Smooth muscle cell of the brain vasculature (primary cell): ENCODE measurements at places on chromosomes 16 and 17.

GRCh38 chr16:29230671-29231096, 175.8 kb downstream of the NPIPB11 start:
- DNase-seq: no peak

DNA sequence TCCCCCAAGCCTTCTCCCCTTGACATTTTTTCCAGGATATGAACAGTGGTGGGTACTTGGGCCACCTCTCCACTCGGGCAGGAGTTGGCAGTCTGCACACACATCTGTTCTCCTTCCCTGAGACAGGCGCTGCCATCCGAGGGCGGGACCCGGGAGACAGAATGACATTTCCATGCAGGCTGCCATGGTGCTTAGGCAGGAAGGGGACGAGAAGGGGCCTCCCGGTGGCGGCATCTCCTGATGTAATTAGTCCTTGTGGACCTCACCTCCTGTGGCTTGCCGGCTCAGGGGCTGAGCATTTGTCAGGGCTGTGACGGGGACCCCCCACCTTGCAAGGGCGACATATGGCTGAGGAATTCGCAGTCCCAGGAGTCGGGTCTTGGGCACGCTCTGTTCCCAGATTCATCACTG, 197.2 kb downstream of the FOXL1 start:
- DNase-seq: no peak

GRCh38 chr16:51607201-51607651, 456.2 kb upstream of the SALL1 start:
- no peak for DNase-seq

- no peak for DNase-seq
Measured at GRCh38 chr17:35088881-35089585, 25.5 kb upstream of the RFFL start.

DNA sequence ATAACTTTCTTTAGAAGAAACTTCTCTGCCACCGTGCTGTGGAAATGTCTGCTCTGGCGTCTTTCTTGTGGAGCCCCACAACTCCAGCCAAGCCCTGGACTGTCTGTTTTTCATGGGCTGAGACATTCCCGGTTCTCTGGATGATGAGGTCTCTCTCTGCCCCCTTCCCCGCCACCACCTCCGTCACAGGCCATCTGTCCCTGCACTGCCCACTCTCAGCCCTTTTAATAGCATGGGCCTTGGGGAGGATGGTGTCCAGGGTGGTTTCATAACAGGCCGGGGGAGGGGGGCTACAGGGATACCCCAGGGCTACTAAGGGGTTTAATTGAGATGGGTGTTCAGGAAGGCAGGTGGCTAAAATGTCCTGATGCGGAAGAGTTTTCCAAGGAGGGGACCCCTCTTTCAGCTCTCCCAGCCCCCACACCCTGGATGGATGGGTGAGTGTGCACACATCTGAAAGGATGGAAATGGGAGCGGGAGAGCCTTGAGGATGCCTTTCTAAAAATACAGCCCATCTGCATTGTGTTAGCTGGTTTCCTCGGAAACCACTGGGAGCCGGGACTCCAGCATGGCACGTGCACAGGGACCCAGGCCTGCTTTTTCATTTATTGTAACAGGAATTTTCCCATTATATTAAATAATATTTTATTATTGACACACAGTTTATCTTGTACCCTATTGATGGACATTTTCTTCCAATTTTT, 14.6 kb upstream of the NDRG4 start:
- DNase-seq: no peak

DNA sequence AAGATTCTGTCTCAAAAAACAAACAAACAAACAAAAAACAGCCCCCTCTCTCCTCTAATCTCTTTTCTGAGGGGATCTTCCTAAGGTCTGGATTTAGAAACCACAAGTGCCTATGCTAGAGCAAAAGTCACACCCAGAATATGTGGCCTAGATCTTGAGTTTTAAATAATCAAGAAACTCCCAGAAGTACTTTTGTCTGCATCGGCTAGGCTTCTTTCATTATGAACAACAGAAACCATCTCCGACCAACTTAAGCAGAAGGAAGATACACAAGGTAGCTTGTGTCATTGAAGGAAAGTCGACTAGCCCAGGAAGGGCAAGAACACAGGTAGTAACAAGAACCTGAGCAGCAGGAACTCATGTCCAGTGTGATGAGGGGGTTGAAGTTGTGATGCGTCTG, 73.9 kb upstream of the KIFC3 start:
- no peak for DNase-seq

- DNase-seq: no peak
Measured at GRCh38 chr16:20327444-20328041, at the start of gene GP2. Gene GP2, minus strand, starts transcription at chr16:20327513. Its CDS starts 1,082 bp downstream, at chr16:20326431.

DNA sequence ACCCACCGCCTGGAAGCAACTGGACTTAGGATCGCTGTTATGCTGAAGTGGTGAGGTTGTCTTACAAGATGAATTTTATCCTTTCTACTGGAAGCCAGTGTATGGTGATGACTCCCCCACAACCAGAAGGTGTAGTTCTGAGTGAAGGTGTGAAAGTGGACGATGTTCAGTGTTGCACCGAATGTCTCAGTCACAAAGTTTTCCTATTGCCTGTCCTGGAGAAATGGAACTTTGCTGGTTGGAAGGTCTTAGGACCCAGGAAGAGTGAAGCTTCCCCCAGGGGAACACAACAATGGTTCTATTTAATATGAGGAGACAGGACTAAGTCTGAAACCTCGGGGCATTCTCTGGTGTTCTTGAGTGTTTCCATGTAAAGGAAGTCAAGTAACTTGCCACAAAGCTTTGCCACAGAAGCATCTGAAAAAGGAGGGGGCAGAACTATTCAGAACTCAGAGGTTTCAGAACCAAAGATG, 44.2 kb downstream of the USP22 start:
- no peak for DNase-seq

DNA sequence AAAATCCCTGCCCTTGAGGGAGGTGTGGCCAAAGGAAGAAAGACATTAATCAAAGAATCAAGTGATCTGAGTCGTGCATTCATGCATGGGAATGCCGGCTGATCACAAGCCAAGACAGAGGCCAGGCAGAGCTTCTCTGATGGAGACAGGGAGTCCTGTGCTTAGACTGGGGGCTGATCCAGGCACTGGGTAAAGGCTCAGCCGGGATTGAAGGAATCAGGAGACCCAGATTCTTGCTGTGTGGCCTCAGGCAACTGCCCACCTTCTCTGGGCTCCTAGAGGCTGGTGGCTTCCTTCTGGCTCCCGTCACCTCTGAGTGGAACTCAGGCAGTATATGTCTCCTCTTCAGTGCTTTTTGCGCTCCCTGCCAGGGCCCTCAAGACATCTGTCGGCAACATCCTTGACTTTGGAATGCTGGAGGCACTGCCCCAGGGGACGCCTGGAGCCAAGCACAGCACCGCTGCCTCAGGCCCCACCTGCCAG, 17.7 kb downstream of the RAI1 start:
- DNase-seq: no peak

GRCh38 chr17:78361225-78361701, 1.4 kb upstream of the SOCS3 start:
- DNase-seq: no peak

DNA sequence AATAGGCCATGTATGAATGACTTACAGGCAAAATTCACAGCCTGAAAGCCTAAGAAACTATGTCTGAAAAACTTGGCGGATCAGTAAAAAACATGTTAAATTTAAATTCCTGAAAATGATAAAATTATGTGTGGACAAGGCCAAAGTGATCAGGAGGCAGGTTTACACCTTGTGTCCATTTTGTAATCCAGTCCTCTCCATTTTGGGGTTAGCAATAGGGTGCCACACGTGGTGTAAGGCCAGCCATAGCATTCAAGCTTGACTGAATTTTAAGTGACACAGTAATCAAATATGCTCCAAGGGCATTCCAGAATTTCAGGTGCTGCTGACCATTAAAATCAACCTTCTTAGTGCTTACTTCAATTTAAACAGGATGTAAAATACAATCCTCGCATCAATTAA, 2.7 kb downstream of the RNF43 start:
- DNase-seq: no peak

DNA sequence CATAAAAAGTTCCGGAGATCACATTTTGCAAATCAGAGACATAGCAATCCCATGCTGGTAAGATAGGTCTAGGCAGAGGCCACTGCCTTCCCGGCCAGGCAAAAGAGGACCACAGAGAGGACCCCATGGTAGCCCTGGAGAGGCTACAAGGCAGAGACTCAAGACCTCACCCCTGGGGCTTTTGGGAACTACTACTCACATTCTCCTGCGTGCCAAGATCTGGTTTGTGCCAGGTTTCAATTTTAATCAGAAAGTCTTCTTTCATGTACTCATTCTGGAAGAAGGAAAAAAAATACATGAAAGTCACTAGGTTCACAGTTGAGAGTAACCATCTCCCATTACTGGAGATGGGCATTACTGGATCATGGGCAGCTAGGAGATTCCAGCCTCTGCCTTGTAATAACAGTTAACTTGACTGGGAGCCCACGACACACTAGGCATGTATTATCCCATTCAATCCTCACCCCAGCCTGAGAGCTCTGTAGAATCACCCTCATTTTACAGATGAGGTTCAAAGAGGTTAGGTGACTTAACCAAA, 21.2 kb downstream of the PITPNA start:
- no peak for DNase-seq

DNA sequence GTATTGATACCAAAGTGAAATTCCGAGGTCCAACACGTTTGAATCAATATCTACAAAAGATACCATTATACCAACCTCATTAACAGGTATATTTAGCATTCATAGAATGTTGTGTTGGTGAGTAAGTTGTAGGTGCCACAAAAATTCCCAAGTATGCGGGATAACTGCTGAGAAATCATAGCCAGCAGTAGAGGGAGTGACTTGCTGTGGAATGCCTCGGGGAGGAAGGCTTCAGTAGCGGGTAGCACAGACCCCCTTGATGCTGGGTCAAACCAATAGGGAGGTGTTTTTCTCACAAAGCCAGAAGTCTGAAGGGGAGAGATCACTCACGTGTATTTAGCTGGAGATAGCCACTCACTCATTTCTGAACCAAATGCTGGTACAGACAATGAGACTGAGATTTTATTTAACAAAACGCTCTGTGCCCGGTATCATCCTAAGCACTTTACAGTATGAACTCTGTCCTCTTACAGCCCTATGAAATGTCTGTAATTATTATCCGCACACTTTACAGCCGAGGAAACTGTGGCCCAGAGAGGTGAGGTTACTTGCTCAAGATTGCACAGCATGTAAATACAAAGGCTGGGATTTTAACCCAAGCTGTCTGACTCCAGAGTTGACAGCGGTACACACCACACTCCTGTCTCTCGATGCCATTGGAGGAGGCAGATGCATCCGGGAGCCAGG, 23.1 kb downstream of the HSBP1 start:
- DNase-seq: no peak

- peak; percentile 6 for DNase-seq
Measured at GRCh38 chr16:83926726-83927397, 26.2 kb upstream of the OSGIN1 start.

DNA sequence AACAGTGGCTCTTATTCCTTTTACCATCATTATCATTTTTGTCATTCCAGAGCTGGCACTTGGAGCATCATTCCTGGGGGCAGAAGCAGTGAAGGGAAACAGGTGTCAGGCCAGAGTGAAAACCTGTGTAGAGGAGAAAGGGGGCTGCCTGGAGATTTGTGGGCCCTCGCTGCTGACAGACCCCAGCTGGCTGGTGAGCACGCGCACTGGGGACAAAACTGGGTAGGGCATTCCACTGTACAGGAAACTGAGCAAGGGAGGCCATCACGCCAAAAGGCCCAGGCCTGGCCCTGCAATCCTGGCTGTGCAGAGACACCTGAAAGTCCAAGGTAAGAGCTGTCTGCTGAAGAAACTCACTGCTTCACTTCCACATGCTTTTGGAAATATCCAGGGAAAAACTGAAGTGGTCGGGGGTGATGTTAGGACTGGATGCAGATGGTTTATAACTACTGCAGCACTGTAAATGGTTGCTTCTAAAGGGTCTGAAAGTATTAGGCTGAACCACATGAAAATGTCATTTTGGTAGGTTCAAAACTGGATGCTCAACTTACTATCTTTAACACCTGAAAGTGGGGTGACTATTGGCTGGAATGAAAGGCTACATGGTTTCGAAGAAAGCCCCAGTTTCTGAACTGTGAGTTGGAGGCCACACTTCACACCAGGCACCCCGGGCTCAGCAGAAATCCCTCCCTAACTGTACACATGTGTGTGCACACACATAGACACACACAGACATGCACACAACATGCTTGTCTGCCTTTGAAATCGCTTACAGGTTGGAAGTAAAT, 225.0 kb downstream of the C16orf78 start:
- DNase-seq: no peak

DNA sequence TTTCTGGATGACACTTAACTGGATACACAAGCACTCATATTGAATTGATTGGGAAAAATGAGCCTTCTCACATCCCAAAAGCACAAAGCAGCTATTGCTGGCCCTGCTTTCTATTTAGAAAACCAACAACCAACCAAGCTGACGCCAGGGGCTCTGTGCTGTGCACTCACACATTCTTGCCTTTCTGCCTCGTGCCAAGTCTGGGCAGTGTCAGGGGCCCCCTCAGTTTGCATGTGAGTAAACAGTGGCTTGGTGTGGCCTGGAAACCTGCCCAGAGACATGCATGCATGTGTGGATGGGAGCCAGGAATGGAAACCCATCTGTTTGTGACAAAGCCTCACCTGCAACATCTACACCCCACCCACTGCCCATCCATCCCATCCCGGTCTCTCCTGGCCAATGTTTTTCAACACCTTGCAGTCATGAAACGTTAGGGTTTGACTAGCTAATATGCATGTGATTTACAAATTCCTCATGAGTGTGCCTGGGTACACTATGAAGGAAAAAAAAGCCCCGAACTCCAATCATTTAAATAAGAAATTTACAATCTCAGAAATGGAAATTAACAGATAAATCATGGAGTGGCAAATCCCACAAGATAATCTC, 20.4 kb downstream of the MIEF2 start:
- no peak for DNase-seq

DNA sequence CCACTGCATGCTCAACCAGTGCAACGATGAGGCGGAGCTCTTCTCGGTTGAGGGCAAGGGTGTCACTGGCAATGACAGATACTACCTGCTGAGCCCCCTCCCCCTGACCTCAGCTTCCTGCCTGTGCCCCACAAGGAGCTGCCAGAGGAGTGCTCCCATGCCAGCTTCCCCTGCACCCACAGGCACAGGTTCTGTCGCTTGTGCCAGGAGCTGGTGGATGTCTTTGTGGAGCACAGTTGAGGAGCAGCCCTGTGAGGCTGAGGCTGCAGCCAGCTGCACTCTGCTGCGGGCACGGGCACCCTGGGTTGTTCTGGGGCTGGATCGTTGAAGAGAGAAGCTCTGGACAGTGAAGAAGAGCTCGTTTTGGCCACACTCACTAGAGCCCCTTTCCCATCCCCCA, 165.3 kb upstream of the ZNF267 start:
- no peak for DNase-seq

- DNase-seq: no peak
Measured at GRCh38 chr16:2739625-2740430, 12.6 kb upstream of the SRRM2 start.

DNA sequence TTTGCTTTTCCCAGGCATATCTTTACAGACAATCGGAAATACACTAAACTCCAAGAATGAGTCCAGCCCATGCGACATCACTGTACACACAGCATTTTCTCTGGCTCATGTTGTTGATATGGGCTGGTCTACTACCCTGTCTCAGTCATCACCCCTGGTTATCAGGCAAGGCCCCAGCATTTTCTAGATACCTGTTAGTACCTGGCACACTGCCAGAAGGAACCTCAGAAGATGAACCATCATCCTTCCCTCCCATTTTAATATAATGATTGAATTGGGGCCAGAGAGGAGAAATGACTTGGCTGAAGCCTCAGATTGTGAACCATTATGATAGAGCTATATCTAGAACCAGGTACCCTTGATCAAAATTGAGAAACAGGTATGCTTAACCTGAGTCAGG, 406.2 kb downstream of the CDH11 start:
- no peak for DNase-seq

GRCh38 chr17:70184770-70185169, 15.4 kb downstream of the KCNJ2 start:
- no peak for DNase-seq
